ENCODE measurements at places on chromosomes 4 and X.

DNA sequence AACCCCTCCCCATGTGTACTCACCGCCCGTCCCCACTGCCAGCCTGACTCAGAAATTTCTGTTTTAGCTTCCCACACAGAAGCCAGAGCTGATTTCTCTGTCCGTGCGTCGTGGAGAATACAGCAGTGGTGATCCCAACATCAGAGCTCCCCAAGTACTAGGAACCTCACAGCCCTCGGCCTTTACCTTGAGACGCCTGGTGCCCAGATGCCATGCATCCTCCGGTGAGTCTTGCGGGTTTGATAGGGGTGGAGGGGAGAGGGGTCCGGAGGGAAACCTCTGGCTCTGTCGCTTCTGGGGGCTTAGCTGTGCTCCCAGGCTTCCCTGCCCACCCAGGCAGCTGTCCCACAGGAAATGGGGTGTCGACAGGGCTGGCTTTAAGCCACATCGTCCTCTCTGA lies 2.1 kb downstream of the LOC101059915 start:
- no peak for DNase-seq

DNA sequence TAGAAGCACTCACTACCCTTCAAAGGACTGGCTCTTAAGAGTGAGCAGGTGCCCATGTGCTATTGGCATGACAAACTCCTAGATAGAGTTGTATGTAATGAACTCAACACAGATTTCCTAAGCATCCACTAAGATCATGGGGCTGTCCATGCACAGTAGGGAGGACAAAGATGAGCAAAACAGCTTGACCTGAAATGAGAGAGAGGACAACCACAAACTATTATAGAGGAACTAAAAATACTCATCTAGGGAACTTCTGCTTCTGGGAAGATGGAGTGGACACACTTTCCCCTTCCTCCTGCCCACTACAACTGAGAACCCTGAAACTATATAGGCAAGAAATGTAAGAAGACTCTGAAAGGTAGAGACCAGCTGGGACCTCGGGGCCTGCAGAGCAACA lies 20.8 kb upstream of the TMEM128 start:
- DNase-seq = no peak

- DNase-seq = no peak
Observed at GRCh38 chr4:78749972-78750727, 26.0 kb upstream of the BMP2K start.

DNA sequence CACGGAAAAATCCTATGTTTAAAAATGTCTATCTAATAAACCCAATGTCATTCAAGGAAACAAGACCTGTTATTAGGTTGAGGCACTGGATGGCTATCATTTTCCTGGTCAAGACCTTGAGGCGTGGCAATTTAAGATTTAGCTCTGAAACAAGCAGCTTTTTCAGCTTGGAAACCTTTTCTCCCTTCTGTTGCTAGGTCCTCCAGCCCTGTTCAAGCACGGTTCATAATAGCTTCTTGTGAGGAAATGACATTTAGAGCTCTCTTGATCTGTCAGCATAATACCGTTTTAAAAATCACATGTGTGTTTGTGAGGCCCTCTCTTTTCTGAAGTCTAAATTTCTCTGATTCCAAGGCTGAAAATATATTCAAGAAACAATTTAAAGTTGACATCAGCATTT lies 133.6 kb upstream of the GRPR start:
- no peak for DNase-seq

GRCh38 chrX:13605611-13606010 lies 36.2 kb downstream of the EGFL6 start:
- no peak for DNase-seq

GRCh38 chr4:158808399-158808798 lies 39.6 kb downstream of the FNIP2 start:
- DNase-seq = no peak

DNA sequence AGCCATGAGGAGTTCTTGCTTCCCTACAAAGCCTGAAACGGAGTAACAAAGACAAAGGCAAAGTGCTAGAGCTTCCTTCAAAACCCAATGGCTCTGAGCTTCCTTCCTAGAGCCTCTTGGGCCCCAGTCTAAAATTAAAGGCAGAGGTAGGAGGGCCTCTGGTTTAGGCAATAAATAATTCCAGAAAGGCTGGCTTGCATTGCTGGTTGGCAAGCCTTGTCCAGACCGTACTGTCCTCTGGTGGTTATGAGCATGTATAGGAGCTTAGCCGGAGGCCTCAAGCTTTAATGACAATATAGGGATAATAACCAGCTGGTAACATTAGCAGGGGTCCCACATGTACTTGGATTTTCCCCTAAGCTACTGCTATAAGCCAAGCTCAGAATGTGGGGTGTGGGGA lies 237.3 kb downstream of the AR start:
- DNase-seq = no peak

- DNase-seq = no peak
Observed at GRCh38 chrX:16267431-16267830, 100.2 kb downstream of the MAGEB17 start.

DNA sequence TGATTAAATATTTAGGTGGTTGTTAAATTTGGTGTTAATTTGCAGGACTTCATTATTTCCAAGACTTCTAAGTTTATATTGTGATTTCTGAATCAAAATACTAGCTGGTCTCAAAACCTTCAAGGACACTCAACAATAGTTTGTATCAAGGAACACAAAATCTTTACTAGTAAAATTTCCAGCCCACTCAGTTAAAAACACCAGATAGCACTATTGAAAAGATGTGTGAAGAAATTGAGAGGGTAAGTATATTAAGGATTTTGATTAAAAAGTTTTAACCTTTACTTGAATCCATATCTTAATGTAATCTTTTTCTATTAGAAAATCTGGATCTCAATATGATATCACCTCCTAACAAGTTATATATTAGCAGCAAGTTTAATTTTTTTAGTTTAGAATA lies 89.3 kb upstream of the UGT8 start:
- DNase-seq = no peak

GRCh38 chr4:38004062-38004461 lies 43.9 kb downstream of the PTTG2 start:
- no peak for DNase-seq

GRCh38 chr4:74197080-74197479 lies 39.2 kb downstream of the MTHFD2L start:
- DNase-seq = no peak

DNA sequence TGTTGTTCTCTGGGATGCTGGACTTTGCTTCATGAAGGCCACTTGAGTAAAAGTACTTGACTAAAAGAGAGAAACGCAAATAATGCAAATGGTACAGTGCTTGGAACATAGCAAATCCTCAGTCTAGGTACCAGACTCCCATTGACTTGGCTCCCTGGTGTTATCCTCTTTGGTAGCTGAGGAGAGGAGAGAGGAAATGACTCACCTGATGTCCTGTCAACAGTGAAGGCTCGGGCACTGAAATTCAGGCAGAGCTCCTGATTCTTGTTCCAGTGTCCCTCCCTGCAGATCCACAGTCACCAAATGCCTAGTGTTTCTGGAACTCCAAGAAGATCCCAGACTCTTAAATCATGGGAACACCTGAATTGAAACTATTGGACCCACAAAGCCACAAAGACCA lies 22.5 kb upstream of the TCEAL4 start:
- no peak for DNase-seq

DNA sequence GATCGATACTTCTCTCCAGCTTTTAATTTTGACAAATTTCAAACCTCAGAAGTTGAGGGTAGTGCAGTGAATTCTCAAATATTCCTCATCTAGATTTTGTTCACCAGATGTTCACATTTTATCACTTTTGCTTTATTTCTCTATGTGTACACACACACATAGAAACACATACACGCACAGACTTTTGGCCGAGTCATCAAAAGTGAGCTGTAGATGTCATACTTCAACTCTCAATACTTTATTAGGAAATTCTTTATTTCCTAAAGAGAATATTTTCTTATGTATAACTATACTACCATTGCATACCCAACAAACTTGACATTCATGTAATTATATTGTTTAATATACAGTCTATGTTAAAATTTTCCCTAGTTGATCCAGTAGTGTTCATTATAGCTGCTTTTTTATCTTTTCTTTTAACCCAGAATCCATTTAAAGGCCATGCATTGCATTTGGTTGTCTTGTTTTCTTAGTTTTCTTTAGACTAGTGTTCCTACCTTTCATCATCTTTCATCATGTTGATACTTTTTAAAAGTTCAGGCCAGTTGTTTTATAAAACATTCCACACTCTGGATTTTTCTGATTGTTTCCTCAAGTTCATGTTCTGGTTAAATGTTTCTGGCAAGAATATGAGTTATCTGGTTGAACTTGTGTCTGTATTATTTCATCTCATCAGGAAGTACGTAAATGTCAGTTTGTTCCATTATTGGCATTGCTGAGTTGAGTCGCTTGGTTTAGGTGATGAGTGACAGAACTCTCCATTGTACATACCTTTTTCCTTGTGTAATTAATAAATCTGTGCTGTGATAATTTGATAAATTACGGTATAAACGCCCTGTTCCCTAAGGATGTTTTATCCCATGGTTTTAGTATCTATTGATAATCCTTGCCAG lies 94.1 kb upstream of the TLR2 start:
- DNase-seq = no peak

DNA sequence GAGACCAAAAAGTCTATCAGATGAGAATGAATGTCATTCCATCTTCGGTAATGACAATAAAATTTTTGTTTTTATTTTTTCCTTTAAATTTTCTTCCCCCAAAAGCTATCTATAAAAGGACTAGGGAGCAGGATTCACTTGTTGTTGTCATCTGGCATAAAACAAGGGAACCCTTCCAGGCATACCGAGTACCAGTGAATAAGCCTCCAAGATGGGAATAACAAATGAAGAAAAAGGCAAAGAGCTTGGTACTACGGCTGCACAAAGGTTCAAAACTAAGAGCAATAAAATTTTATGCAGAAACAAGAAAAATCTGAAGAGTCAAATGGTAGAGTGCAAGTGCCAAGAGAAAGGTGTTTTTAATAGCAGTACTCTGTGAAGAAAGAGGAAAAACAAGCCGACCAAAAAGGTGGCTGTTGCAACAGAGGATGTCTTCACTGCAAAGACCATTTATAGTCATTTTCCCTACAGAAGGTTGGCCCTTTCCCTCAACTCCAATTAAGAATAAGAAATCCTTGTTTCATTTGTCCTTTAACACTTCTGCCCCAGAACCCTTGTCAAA lies 25.8 kb downstream of the PPP3CA start:
- no peak for DNase-seq

DNA sequence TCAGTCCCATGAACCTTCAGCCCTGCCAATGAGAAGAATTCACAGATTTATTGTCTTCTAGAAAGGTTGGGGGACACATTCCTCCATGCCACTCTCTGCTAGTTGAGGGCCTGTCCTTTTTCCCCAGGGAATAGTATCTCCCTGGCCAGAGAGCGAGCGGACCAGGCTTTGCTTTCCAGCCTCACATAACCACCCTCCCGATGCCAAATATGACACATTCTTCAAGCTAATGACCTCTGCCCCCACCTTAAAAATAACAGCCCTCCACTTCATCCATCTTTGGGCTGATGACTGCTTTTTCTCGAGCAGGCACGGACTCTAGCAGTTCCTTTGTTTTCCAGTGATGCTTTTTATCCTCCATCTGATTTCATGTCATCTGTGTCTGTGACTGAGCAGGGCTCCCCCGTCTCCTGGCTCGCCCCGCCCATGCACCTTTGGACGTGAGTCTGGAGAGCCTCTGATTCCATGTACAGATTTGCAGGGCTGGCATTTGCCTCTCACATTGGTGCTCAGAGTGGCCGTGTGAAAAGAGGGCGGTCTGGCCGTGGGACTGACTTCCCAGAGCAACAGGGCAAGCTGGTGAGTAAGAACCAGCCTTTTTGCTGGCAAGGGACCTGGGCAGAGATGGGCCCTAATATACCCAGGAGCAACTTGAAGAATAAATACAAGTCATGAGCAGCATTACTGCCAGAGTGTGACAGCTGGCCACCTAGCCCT lies 279.8 kb downstream of the BCOR start:
- peak; percentile 17 for DNase-seq

DNA sequence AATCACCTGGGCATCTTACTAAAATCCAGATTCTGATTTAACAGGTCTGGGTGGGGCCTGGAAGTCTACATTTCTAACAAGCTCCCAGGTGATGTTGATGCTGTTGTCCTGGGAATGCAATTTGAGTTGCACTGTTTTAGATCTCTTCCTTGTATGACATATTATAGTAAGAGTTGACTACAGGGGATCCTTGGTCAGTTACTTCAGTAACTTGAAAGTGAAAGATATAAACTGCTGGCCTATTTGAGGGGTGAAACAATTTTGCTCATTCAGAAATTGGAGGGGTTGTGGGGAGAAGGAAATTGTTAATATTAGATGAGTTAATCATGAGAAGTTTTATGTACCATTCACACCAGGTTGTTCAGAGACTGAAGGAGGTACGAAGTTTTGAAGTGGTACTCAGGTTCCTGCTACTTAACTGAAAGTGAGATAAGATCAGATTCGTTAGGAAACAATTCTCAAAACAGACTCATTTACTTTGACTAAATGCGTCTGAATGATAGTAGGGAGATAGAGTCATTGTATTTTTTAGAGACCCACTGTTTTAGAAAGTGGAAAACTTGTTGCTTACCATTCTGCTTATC lies 12.5 kb downstream of the SH2D1A start:
- no peak for DNase-seq

- no peak for DNase-seq
Observed at GRCh38 chr4:26468283-26468949, 21.9 kb downstream of the CCKAR start.

DNA sequence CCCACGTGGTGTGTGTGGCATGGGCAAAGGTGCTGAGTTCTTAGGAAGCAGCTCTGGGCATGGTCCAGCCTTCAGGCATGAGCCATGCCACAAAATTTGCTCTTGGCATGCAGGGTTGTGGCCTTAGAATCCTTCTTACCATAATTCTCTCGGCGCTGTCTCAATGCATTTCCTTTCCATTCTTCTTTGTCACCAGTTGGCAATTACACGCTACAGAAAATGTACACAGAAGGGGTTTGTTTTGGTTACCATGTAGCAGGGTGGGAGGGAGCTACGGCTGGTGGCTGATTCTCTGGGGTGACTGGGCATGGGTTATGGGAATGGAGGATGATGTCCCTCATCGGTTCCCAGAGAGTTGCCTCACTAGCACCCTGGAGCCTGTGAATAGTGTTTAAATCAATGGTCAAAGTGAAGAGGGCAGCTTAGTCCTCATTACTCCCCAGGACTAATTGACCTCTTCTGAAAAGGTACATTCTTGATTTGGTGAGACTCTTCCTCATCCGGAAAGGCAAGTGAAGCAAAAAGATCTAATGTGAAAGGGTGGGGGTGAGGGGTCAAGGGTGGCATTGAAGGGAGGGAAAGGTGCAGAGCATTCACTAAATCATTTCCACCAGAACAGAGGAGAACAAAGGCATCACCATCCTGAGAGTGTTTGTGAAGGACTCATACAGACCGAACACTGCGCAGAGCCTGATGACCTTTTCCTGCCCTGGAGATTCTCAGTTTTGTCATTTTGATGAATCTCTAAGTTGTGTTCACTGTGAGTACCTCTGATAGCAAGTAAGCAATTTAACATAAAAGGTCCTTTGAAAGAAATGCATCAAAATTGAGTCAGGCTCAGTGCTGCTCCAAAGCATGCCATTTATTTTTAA lies 199.8 kb upstream of the SFRP2 start:
- no peak for DNase-seq

DNA sequence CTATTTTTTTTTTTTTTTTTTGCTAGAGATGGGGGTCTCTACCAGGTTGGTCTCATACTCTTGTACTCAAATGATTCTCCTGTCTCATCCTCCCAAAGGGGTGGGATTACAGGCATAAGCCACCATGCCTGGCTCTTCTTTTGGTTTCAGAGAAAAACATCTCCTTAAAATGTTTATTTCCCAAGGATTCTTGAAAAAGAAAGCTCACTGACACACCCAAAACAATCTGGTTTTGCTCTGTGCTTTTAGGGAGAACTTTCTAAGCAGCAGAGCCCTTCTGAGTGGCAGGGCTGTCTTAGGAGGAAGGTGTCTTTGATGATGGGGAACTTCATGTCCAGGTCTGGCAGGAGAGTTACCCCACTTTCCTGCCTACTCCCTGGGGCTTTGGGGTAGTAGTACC lies 1.2 kb downstream of the SOD3 start:
- no peak for DNase-seq

All from psoas muscle (tissue), 8 donors.